ENCODE measurements at places on chromosomes 13 and 19.

DNA sequence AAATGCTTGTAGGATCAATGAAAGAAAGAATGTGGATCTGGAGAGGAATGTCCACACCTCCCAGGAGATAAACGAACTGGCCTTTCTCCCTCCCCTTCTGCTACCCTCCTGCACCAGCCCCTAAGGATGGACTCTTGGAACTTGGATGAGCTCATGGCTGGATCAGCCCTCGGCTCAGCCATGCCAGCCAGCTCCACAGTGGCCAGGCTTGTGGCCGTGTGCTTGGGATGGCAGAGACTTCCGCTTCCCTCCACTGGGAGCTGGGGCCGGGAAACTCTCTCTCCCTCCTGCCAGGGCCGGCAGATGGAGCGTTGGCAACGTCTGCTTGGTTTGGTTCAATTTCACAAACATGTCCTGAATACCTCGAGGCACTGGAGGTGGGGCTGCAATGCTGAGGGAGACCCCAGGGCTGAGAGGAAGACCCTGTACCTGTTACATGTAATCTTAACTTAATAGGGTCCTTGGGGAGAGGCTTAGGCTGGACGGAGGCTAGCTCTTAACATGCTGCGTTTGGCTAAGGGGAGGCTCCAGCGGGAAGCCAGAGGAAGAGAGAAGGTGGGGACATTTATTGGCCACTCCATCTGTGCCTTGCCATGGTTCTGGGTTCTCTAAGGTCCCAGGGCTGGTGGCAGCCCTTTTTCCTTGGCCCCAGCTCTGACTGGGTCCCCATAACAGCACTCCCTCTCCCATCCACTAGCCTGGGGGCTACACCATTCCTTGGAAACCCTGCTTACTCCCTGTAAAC, 152.5 kb downstream of the IER2 start:
- no peak for DNase-seq

DNA sequence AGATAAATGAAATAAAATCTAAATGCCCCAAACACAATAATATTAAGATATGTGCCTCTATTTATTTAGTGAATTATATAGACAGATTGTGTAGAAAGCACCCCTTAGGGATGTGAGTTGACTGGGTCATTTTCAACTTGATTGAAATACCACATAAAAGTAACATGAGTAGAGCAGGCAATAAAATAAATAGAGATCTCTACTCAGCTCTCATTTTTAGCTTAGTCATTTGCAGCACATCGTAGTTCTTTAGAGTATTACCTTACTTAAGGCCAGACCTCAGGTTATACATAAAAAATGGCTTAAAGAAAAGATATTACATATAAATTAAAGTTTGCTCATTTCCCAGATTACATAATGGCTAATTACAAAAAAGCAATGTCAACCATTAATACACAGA, 1525.6 kb upstream of the PRR20A start:
- no peak for DNase-seq

DNA sequence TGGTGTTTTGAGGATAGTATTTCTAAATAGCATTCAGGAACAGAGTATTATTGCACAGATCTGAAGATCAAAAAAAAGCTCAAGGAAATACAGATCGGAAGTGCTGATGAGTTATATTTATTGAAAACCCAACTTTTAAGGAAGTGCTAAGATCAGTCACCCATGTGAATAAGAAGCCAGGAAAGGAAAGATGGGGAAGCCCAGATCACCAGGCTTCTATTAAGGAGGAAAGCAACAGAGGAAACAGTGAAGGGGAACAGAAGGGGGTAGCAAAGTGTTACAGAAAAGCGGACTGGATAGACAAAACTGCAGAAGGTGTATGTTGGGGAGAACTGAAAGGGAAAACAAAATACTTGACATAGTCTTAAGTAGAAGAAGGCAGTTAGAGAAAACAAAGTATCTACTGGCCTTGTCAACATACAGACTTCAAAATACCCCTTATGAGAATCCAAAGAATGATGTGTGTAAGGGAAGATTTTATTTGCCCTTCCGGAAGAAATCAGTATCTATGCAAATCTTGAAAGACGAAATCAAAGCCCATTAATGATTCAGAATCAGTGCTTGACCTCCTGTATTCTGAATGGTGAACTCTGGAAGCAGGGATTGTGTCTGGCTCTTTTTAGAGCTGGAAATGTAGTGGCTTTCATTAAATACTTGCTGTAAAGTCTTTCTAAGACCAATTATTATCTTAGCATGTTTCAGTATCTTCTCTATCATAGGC, 12.1 kb downstream of the UFM1 start:
- DNase-seq: no peak

GRCh38 chr19:51810223-51810622, 15.3 kb downstream of the FPR3 start:
- DNase-seq: no peak

GRCh38 chr19:46726971-46727501, 10.1 kb upstream of the PRKD2 start:
- no peak for DNase-seq

DNA sequence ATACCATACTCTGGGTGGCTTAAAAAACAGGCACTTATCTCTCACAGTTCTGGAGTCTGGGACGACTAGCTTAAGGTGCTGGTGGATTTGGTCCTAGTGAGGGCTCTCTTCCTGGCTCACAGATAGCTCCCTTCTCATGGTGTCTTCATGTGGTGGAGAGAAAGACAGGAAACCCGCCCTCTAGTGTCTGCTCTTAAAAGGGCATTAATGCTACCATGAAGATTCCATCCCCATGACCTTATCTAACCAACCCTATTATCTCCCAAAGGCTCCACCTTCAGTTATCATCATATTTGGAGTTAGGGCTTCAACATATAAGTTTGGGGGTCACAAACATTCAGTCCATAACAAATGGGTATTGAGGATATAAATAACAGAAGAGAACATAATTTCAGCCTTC, 139.4 kb downstream of the HS6ST3 start:
- no peak for DNase-seq

- no peak for DNase-seq
Measured at GRCh38 chr13:113121928-113122471, 599 bp upstream of the F10 start.

- DNase-seq: no peak
Measured at GRCh38 chr13:32035716-32036115, 4.1 kb downstream of the FRY start.

DNA sequence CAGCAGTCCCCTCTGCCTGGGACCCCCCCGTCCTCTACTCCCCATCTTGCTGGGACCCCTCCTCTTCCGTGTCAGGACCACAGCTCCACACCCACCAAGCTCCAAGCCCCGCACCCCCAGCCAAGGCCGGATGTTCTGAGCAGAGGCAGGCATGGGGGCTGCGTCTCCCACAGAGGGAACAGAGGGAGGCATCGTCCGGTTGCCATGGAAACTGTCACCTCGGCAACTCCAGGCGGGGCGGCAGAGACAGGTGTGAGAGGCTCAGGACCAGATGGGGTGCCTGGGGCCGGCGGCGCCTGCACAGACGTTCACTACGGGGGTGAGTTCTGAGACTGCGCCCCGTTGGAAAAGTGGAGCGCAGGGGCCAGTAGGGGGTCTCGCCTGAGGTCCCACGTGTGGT, 5.4 kb downstream of the RNU6-9 start:
- no peak for DNase-seq

DNA sequence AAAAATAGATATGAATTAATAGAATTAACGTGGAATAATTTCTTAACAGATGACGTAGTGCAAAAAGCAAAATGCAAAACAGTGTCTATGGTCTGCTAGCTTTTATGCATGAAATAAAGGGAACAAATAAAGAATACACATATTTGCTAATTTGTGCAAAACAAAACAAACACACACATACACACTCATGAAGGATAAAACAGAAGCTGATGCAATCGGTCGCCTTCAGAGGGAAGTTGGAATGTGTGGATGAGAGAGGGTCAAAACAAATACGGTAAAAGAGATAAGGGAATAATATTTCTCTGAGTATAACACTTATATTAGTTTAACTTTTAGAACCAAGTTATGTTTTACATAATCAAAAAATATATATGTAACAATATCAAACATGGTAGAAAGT, 1160.9 kb upstream of the PCDH9 start:
- no peak for DNase-seq

- peak; percentile 62 for DNase-seq
Measured at GRCh38 chr19:49801966-49802661, 11.0 kb downstream of the FUZ start.

- no peak for DNase-seq
Measured at GRCh38 chr13:98563071-98563470, 13.8 kb downstream of the STK24 start.

GRCh38 chr13:59064042-59064441, 1099.7 kb downstream of the DIAPH3 start:
- no peak for DNase-seq

DNA sequence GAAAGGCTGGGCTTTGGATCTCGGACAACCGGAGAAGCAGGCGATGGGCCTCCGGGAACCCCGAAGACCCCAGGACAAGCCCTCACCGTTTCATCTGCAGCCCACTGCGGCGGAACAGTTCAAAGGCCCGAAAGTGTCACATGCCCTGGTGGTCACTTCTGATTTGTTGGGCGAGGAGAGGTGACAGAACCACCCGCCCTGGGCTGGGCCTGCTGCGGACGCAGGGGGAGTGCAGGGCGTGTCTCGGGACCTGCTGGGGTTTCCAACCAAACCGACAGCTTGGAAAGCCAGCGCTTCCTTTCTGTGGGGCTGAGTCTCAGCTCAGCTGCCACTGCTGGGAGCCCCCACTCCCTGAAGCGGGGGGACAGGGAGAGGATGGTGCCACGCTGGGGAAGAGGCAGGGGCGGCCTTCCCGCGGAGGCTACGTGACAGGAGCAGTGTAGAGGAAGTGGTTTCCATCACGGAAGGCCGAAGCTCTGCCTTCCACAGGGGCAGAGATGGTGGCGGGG, 22.8 kb upstream of the ZBTB7A start:
- DNase-seq: no peak

- DNase-seq: peak; percentile 100
Measured at GRCh38 chr19:44891016-44891882, at the start of gene TOMM40. Gene TOMM40, plus strand, starts transcription at chr19:44891254. Its CDS starts 162 bp downstream, at chr19:44891416.

- no peak for DNase-seq
Measured at GRCh38 chr19:31500197-31500830, 151.1 kb upstream of the TSHZ3 start.

DNA sequence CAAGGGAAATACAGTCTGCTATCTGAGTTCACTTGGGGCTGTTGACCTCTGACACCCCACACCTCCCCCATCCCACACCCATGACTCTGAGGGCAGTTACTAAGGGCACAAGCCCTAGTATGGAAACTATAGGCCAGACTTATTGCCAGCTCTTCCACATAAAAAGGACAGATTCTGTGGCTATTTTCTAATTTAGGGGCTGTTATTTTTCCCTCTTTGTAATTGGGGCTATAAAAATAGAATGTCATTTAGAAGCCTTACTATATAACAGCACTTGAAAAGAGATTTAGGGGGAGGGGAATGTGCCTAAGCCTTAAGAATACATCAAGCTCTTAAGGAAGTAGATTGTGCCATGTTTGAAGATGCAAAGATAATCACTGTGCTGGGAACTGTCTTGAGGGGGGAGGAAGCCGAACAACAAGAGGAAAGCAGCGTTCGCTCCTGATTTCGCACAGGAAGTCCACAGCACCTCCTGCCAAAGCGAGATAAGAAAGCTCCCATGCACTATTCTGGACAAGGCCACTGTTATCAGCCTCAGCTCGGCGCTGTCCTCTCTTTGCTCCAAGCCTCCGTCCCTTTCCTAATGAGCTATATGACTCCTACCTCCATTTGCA, 86.6 kb downstream of the FLT1 start:
- no peak for DNase-seq

- DNase-seq: no peak
Measured at GRCh38 chr13:99347335-99347878, 40.2 kb upstream of the GPR183 start.

GRCh38 chr19:12287958-12288500, 6.7 kb downstream of the ZNF44 start:
- DNase-seq: no peak

DNA sequence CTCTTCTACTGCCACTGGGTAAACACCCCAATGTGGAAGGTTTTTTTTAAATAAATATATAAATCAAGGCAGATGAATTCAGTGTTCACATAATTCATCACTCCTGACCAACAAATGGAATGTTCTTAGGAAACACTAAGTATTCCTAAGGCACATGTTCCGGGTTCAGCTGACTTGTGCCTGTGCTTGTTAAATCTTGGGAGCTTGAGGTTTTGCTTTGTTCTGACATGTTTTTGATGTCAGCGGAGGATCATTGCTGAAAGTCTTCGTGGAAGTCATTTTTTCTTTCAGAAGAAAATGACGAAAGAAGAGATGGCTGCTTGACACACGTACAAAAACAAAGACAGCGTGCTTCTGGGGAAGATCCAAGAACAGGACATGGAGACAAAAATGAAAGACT, 185.8 kb downstream of the MZT1 start:
- DNase-seq: no peak

GRCh38 chr13:97574926-97575325, 141.0 kb downstream of the RAP2A start:
- DNase-seq: no peak

DNA sequence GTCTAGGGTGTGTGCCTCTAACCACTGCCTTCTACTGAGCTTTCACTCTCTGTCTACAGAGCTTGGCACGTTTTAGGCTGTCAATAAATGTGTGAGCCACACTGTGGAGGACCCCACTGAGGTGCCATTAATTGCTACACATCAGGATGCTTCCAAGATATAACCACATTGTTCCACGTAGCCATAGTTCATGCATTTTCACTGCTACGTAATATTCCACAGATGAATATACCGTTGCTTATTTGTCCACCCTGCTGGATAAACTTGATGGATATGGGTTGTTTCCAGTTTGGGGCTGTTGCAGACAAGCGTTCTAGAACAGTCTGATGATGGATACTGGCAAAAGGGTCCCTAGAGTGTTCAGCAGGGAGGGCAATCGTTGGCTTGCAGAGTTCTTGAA, 11.3 kb upstream of the NUMBL start:
- DNase-seq: no peak

DNA sequence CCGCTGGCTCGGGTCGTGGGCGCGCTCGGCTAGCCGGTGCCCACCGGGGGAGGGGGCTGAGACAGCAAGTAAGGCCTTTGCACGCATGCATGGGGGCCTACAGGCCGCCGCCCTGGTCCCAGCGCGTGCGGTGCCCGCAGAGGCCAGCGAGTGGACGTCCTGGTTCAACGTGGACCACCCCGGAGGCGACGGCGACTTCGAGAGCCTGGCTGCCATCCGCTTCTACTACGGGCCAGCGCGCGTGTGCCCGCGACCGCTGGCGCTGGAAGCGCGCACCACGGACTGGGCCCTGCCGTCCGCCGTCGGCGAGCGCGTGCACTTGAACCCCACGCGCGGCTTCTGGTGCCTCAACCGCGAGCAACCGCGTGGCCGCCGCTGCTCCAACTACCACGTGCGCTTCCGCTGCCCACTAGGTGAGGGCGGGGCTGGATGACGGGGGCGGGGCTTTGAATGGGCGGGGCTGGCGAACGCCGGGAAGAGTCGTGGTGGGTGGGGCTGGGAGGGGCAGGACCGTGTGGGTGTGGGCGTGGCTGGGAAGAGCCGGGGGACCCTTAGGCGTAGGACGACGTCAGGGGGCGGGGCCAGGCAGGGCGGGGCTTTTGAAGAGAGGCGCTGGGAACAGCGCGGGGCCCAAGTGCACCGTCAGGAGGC, 2.1 kb downstream of the CILP2 start:
- peak; percentile 80 for DNase-seq

Measured in NCI-H1048 (cell line).